ENCODE measurements at places on chromosomes 13 and 19.

GRCh38 chr19:9906475-9907087 is 29.7 kb downstream of the OLFM2 start:
- no peak for DNase-seq

DNA sequence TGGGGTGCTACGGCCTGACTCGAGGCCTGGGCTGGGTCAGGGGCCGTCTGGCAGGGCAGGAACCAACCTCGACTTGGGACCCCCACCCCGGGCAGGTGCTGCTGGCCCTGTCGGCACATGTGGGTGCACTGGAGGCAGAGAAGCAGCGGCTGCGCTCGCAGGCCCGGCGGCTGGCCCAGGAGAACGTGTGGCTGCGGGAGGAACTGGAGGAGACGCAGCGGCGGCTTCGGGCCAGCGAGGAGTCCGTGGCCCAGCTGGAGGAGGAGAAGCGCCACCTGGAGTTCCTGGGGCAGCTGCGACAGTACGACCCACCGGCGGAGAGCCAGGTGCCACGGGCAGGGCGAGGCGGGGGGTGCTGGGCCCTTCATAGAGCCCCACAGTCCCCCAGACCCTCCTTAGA is 5.9 kb downstream of the KLC3 start:
- no peak for DNase-seq

DNA sequence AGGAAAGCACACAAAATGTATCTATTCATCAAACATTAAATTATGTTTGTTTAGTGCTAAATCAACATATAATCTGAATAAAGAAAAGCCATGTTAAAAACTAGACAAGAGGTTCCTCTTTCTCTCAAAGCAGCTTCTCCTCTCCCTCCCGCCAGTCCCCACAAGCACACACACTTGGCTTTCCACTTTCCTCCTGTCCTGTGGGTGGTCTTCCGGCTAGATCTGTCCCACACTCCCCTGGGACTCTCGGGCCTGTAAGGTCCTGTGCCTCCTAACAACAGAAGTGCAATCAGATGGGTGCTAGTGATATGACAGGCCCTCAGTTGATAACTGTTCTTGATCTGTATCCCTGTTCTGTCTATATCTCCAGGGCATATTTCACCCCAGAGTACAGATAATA is 45.6 kb upstream of the RAP2A start:
- DNase-seq: no peak

DNA sequence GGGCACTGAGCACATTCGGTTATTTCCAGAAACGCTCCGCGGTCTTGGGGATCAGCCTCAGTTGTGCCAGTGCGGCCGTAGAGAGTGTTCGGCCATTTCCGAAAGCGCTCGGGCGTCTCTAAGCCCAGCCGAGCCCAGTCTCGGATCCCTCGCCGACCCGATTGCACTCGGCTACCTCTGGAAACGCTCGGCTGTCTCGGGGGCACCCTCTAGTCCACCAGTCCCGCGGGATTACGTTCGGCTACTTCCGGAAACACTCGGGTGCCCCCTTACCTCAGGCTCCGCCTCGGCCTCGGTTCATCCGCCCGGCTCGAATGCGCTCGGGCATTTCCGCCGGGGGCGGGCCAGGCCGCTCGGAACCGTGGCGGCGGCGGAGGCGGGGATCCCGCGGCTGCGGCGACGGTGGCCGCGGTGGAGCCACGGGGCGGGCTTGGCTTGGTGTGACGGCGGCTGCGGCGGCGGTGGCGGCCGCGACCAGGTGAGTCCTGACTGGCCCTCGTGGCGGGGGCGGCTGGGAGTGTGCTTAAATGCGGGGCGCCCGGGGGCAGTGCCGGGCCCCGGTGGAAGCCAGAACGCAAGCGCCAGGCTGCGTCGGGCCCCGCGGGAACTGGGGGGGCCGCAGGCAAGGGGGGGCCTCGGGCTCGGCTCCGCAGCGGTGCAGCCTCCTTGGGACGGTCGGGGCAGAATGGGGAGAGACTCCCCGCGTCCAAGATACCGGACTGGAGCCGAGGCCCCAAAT is at the start of gene PIK3R2:
Gene PIK3R2 (plus strand): TSS at position 347 of the 739 bp plus-strand sequence. CDS start 2,717 bp downstream, outside the sequence.
- DNase-seq: peak; percentile 100

DNA sequence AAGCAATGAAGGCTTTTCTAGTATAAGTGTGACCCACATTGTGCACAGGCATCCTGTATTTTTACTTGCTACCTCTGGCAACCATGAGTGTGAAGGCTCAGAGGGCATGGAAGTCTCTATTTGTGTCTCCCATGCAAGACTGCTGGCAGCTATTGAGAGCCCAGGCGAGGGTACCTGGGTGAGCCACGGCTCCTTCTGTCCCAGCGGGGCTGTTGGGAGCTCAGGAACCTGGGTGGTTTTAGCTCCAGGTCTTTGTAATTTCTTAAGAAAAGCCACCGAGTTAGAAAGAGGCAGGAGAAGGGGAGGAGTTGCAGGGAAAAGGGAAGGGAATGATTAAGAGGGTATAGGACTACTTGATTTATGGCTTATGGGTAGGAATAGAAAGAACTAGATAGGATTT is 190.4 kb upstream of the SOX1 start:
- DNase-seq: no peak

All from omental fat pad (tissue), 4 donors.